Stimulated activated CD8-positive, alpha-beta memory T cell treated with anti-CD3 and anti-CD28 coated beads, Interleukin-2, amount 100 ng/mL, for 48 hours (primary cell): ENCODE measurements at places on chromosomes 4 and X.

GRCh38 chr4:141121101-141121500 is 12.2 kb downstream of the RNF150 start:
- DNase-seq, result no peak

DNA sequence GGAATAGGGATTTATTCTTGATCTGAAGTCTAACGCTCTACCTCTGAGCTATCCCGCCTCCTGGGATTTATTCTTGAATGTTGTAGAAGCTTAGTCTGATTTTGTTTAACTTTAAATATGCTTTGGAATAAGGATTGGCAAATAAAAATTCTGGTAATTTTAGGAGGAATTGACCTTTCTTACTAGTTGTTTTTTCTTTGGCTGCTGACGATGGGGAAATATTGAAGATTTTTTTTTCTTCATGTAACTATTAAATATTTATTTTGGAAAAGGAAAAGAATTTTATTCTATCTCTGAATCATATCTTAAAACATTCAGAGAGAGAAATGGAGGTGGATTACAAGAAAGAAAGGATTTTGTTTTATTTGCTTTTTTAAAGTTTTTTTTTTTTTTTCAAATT is 122.9 kb downstream of the PDLIM5 start:
- no peak for DNase-seq

GRCh38 chr4:26647523-26648224 is 63.8 kb downstream of the TBC1D19 start:
- no peak for DNase-seq

- no peak for DNase-seq
These were observed 33.6 kb upstream of the XK start for GRCh38 chrX:37651921-37652452.

GRCh38 chrX:69195192-69195591 is 29.9 kb upstream of the PJA1 start:
- DNase-seq, result no peak

- DNase-seq, result no peak
These were observed 4.1 kb upstream of the PGRMC1 start for GRCh38 chrX:119231936-119232445.

DNA sequence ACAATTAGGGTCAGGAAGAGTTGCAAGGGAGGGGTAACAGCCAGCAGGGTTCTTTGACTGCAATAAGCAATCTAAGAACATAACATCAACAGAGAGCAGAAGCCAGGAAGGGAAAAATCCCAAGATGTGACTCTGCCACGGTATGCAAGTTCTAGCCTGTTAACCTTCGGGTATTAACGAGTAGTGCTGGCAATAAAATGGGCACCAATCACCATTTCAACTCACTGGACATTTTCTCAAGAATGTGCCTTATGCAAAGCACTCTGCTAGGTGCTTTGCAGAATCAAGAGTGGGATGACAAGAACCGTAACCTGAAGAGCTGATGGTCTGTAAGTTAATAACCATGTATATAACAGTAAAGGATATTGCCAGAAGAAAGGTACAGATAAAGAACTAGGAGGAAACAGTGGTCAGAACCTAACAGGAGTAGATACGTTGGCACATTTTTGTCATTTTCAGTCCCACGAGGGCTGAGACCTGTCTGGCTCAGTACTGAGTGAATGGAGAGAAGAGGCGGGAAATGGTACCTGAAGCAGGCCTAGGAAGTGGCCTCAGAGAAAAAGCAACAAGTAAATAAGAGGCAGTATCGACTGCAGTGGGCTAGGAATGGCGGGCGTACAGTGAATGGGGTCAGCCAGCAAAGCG is 2.7 kb downstream of the ELOVL6 start:
- no peak for DNase-seq

DNA sequence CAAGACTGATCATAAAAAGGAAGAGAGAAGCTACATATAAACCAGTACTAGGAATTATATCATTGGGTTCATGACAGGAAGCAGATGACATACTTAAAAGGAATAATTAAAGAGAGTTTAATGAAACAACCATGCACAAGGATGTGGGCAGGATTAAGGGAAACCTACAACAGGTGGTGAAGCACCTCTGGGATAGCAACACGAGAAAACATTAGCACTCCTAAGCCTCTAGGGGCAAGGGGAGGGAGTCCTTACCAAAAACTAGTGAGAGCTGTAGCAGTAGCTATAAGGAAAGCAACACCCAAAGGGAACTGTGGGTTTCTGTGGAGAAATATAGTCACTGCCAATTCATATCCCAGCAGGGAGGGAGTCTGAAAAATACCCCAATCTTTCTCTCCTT is 7.2 kb upstream of the THOC2 start:
- no peak for DNase-seq

DNA sequence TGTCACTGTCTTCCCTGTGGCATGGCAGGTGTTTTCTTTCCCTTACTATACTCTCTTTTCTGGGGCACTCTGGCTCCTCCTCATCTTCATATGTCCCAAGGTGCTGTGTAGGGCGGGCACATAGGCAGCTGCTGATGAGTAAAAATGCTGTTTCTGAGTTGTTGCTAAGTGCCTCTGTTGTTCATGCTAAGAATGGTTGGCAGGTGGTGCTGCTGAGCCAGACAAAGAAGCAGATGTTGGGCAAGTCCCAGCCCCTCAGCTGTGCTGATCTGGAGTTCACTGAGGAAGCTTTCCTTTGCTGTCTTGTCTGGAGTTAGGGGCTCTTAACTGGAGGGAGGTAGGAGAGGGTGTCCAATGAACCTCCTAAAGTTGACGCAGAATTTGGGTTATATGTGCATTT is 40.6 kb downstream of the HADH start:
- DNase-seq, result peak; percentile 50

- no peak for DNase-seq
These were observed 6.4 kb downstream of the TCEAL8 start for GRCh38 chrX:103248553-103248952.

- no peak for DNase-seq
These were observed 112.7 kb downstream of the BCOR start for GRCh38 chrX:39985071-39985470.

GRCh38 chrX:45324941-45325340 is 124.3 kb upstream of the DIPK2B start:
- DNase-seq, result no peak

- DNase-seq, result no peak
These were observed 884 bp downstream of the IDH3G start for GRCh38 chrX:153793291-153793690.

DNA sequence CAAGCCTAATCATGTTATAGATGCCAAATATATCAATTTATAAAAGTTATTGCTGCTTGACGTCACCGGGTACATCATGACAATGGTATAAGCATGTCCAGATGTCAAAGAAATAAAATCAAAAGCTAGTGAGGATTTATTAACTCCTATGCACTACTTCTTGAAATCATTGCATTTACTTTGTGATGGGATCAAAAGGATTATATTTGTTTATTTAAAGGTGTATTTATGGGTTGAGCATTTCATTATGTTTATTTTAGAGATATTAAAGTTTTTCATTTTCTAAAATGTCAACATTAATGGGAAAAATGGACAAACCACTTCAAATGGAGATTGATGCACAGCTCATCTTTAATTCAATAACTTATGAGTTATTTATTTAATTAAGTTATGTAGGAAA is 277.8 kb downstream of the EPHA5 start:
- no peak for DNase-seq

GRCh38 chrX:111728096-111728495 is 47.1 kb downstream of the ALG13 start:
- DNase-seq, result no peak

DNA sequence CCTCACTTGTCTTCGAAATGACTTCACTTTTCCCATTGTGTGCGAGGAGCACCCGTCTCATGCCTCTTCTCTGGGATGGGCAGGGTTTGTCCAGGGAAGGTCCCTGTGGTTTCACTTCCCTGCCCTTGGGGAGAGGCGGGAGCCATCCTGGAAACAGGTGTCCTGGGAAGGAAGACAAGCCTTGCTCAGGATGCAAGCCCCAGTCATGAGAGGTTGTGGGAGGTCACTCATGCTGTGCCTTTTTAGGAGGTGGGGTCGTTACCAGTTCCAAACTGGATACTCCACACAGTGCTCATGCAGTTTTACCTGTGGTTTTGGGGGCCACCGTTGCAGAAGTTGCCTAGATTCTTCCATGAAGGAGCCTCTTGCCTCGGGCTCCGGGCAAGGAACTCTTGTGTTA is 3.8 kb downstream of the RGS12 start:
- no peak for DNase-seq

DNA sequence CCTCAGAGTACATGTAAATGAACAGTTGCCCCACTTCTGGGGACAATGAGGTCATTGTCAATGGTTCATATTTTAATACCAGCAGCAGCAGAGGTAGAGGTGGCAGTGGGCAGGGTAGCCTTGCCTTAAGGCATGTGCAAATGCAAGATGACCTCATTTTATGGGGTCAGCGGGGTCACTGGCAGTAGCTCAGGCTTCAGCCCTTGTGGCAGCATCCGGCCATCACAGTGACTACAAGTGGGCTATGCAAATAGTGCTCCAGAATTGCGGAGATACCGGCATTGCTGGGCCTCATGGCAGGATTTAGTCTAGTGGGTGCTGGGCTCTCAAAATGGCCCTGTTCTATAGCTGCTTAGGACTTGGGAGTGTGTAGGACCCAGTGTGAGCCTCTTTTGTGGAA is 144.7 kb downstream of the FAM47A start:
- DNase-seq, result no peak

GRCh38 chrX:106415276-106415895 is 196.4 kb upstream of the RADX start:
- no peak for DNase-seq

GRCh38 chrX:12965131-12965940 is 9.6 kb upstream of the TMSB4X start:
- no peak for DNase-seq

DNA sequence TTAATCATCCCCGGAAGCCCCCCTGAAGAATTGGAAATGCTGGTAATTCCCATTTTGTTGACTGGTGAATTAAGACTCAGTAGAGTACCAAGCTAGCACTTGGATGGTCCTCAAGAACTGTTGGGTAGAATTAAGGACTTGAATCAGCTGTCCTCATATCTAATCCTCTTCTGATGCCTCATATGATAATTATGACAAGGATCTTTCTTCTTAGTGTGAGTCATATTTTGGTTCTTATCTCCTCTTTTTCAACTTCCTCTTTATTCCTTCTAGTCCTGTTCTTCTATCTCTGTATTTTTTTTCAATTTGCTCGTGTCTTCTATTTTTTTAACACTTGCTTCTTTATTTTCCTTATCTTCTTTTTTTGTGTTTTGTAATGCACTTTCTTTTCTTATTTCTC is 206.3 kb upstream of the ANXA3 start:
- DNase-seq, result no peak

DNA sequence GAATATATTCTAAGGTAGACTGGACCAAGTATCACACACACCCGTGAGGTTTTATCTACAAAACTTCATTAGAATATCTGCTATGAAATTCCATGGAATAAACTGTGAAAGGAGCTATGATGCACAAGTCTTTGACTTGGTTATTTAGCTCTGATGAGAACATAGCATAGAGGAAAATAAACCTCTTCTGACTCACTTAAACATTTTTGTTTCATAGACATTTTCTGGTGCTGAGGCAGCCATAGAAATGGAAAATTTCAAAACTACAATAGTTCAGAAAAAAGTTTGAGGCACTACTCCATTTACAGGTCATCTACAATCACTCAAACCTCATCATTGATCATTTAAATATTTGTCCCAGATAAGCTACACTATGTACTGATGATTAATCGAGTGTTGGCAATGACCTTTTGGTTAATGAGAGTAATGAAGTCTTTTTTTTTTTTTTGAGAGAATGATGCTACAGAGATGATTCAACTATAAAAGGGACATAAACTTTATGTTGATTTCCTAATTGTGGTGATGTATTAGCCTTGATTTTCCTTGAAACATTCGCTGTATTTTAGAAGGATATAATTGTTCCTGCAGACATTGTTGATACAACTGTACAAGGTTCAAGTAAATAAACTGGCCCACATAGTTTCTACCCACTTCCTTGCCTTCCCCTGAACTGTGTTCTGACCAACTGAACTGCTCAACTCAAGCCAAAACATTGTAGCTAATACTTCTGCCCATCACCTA is 77.5 kb downstream of the AREG start:
- DNase-seq, result no peak

- no peak for DNase-seq
These were observed 48.8 kb downstream of the AFAP1 start for GRCh38 chr4:7890635-7891393.

DNA sequence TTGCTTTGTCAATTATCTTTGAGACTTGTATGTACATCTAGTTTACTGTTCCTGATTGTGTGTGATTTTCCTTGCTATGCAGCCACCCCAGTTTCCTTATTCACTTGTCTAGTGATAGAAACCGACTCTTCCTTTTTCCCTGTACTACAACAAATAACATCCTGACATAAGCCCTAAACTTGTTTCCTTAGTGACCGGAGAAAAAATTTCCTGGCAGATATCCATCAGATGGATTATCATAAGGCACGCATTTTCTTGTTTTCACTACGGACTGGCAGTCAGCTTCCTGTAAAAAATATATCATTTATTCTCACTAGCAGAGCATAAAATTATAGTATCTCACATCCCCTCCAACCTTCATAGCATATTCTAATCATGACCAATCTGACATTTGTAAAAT is 410.7 kb downstream of the CENPC start:
- DNase-seq, result no peak

DNA sequence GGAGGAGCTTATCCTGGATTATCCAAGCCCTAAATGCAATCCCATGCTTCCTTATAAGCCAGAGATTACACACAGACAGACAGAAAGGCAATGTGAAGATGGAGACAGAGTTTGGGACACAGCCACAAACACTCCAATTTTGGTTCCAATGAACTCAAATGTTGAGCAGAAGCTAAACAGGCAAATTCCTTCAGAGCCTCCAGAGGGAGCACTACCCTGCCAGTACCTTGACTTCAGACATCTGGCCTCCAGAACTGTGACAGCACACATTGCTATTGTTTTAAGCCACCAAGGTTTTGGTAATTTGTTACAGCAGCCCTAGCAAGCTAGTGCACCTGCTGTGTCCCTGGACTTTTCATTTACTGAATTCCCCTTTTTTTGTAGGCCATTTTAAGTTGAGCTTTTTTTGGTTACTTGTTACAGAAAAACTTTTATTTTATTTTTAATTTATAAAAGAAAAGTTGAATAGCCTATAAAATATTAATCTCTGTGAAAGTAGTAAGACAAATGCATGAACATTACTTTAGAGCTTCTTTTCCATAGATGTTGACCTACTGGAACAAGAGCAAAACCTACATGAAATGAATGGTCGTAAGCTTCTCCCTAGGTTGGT is 33.4 kb upstream of the SRD5A3 start:
- peak; percentile 1 for DNase-seq

DNA sequence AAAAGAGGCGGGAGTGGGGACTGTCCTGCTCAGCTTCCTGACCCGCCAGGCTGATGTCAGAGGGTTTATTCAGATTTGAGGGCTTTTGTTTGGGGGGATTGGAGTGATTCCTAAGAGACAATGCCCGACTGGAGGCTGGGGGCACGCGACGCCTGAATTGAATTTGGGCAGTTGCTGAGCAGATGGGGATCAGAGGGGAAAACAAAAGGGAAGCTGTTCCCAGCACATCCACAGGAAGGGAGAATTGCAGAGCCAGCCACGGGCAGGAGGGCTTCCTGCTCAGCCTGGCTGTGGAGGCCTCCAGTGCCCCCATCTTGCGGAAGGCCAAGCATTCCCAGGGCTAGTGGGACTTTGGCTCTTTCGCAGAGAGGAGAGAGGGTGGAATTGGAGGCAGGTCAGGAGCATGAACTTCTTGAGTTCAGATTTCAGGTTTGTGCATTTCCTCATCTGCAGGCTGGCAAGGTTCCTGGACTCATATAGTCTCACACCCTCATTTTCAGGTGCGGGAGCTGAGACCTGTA is 162.8 kb downstream of the NHS start:
- DNase-seq, result no peak

GRCh38 chrX:39769748-39770147 is 328.0 kb downstream of the BCOR start:
- no peak for DNase-seq

- no peak for DNase-seq
These were observed 70.7 kb downstream of the RTL5 start for GRCh38 chrX:72060921-72061490.
